ENCODE measurements at places on chromosomes 5 and 9.

DNA sequence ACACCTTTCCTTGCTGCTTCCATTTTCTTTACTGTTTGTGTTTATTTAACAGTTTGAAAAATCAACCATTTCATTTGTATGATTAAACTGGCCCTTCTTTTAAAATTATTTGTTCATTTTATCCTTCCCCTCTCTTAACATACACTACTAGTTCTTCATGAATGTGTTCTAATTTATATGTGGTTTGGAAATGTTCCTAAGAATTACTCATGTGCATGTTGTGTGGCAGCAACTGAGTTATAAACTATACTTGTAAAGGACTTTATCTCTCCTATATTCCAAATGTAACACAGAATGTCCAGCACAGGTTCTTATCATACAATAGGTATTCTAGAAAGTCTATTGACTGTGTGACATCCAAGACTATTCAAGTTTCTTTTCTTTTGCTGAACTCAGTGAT lies 358.2 kb upstream of the MEF2C start:
- DNase-seq, result no peak

DNA sequence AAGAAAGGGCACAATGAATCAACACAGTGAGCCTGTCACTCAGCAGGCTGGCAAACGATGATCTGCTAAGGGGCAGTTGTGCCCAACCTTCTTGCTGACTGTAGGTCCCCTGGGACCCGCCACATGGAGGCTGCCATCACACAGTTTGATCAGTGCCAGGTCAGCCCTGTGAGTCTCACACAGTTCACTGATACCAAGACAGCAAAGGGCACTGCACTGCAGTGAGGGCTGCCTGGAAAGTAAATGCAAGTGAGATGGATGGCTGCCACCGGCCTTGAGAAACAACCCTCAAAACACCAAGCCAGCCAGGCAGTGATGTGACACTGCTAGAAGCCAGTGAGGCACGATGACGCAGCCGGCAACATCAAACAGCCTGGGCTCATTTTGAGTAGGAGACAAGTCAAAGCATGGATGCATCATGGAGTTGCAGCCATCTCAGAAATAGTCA lies 30.3 kb downstream of the FOXD1 start:
- no peak for DNase-seq

DNA sequence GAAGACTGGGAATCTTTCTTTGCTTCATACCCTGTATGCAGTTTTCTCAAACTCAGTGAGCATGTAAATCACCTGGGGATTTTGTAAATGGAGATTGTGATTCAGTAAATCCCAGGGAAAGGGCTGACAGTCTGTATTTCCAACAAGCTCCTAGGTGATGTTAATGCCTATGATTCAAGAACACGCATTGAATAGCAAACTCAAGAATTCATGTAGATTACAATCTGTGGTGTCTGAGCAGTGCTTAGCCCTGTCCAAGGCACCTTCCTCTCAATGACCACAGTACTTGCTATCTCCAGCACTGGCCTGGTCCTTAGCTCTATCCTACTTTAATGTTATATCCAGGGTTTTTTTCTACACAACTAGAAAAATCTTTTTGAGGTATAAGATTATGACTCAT lies 721.4 kb upstream of the MEF2C start:
- no peak for DNase-seq

DNA sequence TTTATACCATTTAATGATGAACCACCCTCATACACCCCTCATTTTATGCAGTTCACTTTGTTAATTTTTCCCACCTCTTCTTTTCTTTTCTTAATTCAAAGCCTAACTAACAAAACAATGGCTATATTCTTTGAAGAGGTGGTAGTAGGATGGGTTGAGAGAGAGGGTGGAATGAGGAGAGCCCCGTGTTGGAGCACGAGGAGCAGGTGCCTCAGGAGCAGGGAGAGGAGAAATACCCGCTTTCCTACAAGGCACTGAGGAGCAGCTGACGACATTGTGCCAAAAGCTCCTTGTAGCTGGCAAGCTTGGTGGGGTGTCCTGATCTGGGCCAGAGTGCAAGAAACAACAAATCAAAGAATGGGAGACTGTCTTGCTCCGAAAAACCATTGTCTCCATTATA lies 129.6 kb downstream of the HTR4 start:
- DNase-seq, result no peak

GRCh38 chr5:156237361-156237760 lies 89.6 kb upstream of the SGCD start:
- DNase-seq, result no peak

- DNase-seq, result no peak
Measured at GRCh38 chr5:167820101-167820990, 471.1 kb upstream of the WWC1 start.

- no peak for DNase-seq
Measured at GRCh38 chr9:2424619-2425033, 197.0 kb upstream of the VLDLR start.

- no peak for DNase-seq
Measured at GRCh38 chr5:55925181-55925580, 69.6 kb downstream of the IL6ST start.

DNA sequence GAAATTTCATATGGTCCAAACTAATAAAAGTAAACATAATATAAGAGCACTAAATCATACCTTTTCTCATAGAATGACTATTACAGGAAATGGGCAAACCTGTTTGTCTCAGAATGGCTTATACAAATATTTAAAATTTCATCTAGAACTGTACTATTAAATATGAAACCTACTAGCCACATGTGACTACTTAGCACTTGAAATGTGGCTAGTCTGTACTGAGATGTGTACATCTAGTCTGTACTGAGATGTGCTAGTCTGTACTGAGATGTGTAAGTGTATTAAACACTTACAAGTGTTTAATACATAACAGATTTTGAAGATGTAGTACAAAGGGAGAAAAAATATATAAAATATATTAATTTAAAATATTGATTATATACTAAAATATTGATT lies 22.4 kb downstream of the ABITRAM start:
- DNase-seq, result no peak

DNA sequence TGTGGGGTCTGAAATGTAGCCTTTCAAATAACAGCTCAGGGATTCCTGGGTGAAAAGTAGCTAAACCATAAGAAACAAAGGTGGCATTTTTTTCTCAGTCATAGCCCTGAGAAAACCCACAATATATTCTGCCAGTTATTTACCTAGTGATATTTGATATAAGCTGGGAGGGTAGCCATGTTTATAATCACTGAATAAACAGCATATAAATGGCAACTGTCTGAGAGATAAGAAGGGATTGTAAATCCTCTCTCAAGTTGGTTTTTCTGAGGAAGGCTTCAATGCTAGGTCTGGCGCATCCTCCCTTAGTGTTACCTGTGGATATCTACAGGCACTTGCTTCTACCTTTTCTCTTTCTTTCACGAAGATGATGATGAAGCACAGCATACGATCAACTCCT lies 1080.5 kb upstream of the DMAC1 start:
- DNase-seq, result no peak

GRCh38 chr9:134519375-134520070 lies 122.1 kb upstream of the COL5A1 start:
- DNase-seq, result no peak

DNA sequence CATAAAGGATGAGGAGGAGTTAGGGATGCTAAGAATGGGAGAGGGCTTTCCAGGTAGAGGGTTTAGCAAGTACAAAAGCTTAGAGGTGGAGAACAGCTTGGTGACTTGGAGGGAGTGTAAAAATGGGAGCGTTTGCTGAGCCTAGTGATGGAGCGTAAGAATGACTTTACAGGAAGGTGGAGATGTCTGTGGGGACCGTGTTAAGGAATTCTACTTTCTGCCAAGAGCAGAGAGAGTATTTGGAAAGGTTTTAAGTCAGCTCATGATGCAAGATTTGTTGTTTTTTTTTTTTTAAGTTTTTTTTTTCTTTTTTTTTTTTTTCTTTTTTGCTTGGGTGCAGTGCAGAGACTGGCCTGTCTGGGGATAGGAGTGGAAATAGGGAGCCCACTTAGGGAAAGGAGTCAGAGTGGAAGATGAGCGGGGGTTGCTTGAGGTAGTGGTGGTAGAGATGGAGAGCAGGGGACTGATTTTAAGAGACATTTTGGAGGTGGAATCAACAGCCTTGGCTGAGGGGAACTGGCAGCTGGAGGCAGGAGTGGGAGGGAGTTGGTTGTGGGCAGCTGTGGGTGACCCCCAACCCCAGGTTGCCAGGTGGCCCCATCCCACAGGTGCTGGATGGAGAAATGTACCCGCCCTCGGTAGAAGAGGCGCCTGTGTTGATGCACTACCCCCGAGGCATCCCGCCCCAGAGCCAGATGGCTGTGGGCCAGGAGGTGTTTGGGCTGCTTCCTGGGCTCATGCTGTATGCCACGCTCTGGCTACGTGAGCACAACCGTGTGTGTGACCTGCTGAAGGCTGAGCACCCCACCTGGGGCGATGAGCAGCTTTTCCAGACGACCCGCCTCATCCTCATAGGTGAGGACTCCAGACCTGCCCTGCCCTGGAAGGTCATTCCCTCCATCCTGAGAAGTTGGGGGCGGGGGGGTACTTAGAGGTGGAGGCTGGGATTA lies 12.4 kb downstream of the PTGS1 start:
- DNase-seq, result no peak

- DNase-seq, result no peak
Measured at GRCh38 chr9:18566121-18566520, 92.2 kb downstream of the ADAMTSL1 start.

GRCh38 chr5:67483453-67484030 lies 286.9 kb upstream of the CD180 start:
- no peak for DNase-seq

- no peak for DNase-seq
Measured at GRCh38 chr9:118384531-118385100, 680.4 kb downstream of the TLR4 start.

DNA sequence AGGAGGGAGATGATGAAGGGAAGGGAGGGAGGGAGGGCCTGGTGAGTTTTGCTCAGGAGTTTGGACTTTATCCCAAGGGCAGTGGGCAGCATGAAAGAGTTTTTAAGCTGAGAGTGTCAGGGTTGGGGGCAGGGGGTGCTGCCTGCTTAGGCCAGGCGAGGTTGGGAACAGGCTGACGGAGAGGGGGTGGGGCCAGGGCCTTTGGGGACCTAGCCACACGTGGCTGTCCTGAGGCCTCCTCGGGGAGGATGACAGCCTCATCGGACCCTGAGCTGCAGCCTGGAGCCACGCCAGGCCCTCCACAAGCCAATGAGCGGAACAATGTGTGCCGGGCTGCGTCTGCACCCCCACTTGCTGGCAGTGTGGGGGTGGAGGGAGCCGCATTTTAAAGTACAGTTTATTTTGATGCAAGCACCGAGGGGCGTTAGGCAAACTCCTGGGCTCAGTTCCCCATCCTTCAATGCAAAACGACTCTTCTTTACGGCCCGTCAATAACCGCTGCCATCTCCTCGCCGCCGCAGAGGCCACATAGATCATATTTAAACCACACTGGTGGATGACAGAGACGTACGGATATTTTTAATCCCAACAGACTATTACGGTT lies 5.3 kb upstream of the RXRA start:
- DNase-seq, result no peak

GRCh38 chr5:97547999-97548738 lies 365.1 kb upstream of the RIOK2 start:
- DNase-seq, result no peak

DNA sequence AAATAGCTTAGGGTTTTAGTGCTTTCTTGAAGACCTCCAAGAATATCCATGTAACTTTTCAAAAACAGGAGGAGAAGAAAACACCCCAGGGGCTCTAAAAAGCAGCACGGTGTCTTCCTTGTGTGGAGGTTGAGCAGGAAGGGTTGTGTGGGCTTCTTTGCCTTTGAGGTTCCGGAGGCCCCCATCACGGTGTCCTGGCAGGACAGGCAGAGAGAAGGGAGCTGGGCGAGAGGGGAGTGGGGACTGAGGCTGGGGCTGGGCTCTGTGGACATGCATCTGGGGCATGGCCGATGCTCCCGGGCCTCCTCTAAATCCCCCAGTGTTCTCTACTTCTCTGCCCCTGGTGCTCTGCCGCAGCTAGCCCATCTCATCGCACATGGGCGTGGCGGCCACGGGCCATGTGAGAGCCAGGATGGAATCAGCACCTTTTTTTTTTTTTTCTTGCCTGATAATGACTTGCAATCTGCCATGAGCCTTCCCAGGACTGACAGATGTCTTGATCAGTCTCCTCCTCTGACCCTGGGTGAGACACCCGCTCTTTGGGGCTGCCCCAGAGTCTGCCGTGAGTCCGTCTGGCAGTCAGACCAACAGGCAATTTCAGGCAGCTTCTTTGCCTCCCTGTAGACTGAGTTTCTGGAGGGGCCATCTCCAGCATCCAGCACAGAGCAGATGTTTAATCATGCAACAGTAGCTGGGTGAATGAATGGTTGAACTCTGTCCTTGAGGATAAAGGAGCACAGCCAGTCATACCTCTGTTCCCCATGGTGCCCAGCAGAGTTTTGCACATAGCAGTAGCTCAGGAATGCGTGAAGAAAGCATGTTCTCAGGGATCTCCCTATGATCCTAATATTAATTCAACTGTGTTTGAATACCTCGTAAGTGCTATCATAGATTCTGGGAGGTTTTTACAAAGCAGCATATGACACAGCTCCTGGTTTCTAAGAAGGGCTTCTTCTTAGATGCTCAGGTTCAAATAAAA lies 12.1 kb downstream of the CXCL14 start:
- no peak for DNase-seq

- DNase-seq, result no peak
Measured at GRCh38 chr9:84169240-84169639, 171.3 kb downstream of the SLC28A3 start.

- DNase-seq, result no peak
Measured at GRCh38 chr5:464446-464842, 21.5 kb downstream of the EXOC3 start.

GRCh38 chr5:6722015-6722414 lies 8.8 kb downstream of the TENT4A start:
- DNase-seq, result no peak

DNA sequence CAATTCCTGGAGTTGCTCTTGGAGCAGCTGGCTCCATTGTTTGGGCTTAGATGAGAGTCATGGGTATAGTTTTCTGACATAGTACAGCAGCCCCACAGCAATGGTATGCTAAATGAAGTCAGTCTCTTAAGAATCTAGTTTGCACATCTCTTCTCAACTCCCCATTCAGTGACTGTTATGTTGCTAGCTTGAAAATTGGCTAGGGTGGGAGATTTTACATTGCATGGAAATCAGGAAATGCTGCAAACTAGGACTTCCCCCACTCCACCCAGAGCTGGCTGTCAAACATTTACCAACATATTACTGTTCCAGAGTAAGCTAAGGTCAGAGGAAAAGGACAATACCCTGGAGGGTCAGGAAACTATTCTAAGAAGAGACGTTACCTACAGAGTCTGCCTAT lies 17.6 kb upstream of the FCHO2 start:
- DNase-seq, result no peak

- no peak for DNase-seq
Measured at GRCh38 chr9:125626187-125626586, 80.8 kb downstream of the MAPKAP1 start.

Measured in GM12891 (cell line).